Stimulated activated CD4-positive, alpha-beta T cell treated with anti-CD3 and anti-CD28 coated beads, TNF-alpha, amount 100 ng/mL, for 1 hour (primary cell): ENCODE measurements at places on chromosomes 7 and 10.
A peak's percentile ranks its signal among the peaks of the same experiment; 100 is the strongest.

GRCh38 chr7:116687801-116688201 lies 15.8 kb downstream of the MET start:
- no peak for DNase-seq

DNA sequence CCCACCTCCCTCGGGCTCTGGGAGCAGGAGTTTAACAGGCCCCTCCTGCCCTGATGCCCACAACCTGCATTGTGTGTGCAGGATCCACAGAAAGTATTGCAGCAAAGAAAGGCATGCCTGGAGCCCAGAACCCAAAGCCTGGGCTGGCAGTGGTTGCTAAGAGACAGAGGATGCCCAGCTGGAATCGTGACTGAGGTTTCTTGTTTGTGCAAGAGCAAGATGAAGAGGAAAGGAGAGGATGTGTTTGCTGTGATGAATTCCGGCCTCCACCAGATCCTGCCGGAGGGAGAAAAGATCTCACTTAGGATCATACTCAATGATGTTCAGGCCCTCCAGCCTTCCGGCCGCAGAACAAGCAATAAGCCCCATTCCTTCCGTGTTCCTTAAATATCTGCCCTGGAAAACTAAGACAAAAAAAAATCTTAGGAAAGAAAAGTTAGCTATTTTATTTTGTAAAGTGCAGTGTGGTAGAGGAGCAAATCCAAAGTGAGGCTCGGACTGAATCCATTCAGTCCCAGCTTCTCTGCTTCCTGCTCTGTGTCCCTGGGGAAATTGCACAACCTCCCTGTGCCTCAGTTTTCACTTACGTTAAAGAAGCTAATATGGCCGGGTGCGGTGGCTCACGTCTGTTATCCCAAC lies 57.1 kb downstream of the SLIT1 start:
- no peak for DNase-seq

DNA sequence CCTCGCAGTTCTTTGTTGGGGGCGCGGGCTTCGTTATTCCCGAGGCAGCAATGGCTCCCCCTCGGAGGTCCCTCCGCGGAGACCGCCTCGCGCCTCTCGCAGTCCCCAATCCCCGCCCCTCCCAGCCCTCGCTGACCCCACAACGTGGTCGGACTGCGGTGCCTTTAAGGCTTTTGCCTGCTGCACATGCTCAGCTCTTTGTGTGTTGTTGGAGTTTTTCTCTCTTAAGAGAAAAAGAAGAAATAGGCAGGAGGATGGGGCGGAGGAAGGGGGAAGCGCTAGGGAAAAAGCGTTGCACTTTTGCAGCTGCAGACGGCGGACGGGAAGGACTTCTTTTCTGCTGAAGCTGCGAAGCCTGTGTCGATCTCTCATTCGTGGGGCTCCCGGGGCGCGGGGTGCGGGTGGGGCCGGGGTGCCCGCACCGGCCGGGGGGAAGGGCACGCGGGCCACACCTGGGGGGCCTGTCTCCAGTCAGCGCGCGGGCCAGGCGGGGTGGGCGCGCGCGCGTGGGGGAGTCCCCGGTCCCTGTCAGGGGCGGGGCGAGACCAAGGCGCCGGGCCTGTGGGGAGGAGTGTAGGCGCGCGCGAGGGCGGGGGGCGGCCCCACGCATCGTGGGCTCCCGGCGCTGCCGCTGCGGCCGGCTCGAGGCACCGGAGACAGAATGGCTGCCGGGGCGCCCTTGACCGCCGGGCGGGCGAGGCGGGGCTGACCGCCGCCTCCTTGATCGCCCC lies 445 bp upstream of the ATRNL1 start:
- no peak for DNase-seq

- no peak for DNase-seq
Observed at GRCh38 chr10:121514141-121514865, 83.9 kb downstream of the FGFR2 start.

DNA sequence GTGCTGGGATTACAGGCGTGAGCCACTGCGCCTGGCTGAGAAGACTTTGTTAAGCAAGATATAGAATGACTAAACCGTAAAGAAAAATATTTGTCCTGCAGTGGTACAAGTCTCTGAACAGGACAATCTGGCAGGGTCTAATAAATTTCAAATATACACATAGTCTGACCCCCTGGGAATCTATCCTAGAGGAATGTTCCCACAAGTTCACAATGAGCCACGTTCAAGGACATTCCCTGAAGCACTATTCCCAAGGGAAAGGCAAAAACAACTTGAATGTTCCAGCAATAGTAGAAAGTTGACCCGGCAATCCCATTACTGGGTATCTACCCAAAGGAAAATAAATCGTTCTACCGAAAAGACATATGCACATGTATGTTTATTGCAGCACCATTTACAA lies 82.0 kb downstream of the HIP1 start:
- DNase-seq = no peak

DNA sequence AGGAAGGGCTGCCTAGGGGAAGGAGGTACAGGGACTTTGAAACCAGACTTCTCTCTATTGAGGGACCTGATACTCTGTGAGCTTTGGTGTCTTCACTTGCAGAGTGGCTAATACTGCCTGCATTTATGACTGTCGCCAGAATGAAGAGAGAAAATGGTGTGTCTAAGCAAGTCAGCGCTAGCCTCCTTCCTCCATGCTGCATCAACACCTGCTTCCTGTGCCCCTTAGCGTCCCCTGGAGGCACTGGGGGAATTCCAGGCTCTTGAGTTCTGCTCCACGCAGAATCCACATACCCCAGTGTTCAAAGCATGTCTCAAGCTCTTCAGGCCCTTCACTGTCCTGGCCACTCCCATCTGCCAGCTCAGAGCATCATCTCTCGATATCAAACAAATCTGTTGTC lies 140.5 kb downstream of the PKD1L1 start:
- DNase-seq = no peak

GRCh38 chr10:133475425-133475734 lies 21.6 kb downstream of the SCART1 start:
- peak; percentile 6 for DNase-seq

DNA sequence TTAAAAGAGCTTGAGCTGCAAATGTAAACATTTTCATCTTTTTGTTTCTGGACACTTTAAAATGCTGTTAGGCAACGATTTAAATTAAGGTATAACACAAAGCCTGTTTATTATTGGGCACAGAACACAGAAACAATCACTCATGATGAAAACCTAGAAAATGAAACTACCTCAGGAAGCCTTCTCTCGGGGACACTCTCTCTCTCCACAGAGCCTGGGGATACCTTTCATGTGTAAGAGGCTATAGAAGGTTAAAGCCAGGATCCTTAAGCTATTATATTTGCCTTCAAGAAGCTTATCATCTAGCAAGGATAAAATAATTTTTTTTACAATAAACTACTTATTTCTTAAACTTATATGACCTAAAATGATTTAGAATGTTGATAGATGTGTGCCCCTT lies 194.1 kb downstream of the SKAP2 start:
- no peak for DNase-seq

GRCh38 chr7:84482476-84482875 lies 287.9 kb upstream of the SEMA3A start:
- no peak for DNase-seq

DNA sequence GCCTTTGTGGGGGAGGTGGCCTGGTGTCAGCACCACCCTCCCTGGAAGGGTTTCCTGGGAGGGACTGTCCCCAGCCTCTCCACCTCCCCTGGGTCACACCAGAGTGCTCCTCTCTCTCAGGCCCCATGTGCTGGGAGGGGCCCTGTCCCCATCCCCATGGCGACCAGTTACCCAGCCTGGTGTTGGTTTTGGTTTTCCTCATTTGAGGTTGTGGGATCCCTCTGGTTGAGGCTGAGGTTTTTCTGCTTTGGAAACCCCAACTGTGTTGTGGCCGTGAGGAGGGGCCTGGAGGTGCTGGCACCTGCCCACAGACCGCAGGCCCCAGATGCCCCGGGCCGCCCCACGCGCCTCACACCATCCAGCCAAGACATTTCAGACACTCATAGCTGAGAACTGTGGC lies 106.3 kb downstream of the GRK5 start:
- DNase-seq = no peak

GRCh38 chr7:69598081-69598486 lies at the start of gene AUTS2:
TSS of gene AUTS2 (plus strand) at chr7:69598475. CDS start at chr7:69599654, 1,179 bp downstream.
- no peak for DNase-seq

DNA sequence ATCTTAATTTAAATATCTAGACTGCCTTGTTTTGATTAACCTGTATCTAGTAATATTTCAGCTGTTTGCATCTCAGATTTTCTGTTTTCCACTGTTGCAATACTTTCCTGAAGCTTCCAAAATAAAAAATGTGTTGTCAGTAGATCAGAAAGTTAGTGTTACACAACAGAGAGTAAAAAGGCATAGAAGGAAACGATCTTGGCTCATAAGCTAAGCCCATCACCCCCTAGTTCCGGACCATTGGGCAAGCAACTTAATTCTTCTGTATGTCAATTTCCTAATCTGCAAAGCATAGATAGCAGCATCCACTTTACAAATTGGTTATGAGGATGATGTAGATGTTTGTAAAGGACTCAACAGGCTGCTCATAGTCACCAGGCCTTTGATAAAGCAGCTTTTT lies 4.4 kb downstream of the PON3 start:
- no peak for DNase-seq

- DNase-seq = no peak
Observed at GRCh38 chr10:103542764-103543616, 49.5 kb downstream of the NEURL1 start.

DNA sequence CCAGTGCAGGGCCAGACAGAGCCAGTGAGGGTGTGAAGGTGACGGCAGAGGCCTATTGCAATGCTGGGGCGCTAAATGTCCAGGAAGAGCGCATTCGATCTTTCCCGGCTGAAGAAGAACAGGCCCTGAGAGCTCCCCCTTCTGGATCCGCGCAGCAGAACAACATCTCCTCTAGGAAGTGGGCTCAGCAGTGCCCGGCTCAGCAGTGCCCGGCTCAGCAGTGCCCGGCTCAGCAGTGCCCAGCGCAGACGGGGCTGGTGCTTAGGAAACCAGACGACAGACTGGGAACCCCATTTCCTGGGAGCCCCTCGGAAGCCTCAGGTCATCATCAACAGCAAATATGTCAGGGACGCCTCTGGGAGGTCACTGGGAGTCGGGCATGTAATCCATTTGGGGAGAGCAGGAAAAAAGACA lies 4.7 kb upstream of the NOS3 start:
- DNase-seq = peak; percentile 51
